Astrocyte (in vitro differentiated cells and primary cell): ENCODE measurements at places on chromosomes 6 and 20. TPM values are rescaled to one million over a fixed set of nuclear protein-coding genes. Genes with fewer than 3 reads are reported as not detected.

The HLA-F gene
- total RNA-seq: 6.0 and 7.4 TPM in 2 replicates

The ESF1 gene
- 13.9 and 14.0 TPM in 2 replicates for total RNA-seq

The APOM gene
- 0.89 and 1.2 TPM in 2 replicates for total RNA-seq

The DBNDD2 gene
- 10.7 and 11.3 TPM in 2 replicates for total RNA-seq

The ABHD16B gene
- not detected in 2 replicates for total RNA-seq

The SHLD1 gene
- 2.9 and 3.5 TPM in 2 replicates for total RNA-seq

The ADGRF1 gene
- total RNA-seq: 0.05 and 0.25 TPM in 2 replicates

The KIAA1755 gene
- 0.77 and 1.1 TPM in 2 replicates for total RNA-seq

The TCF21 gene
- total RNA-seq: 0.52 and 0.94 TPM in 2 replicates

The GGTLC1 gene
- total RNA-seq: not detected in 2 replicates

DNA sequence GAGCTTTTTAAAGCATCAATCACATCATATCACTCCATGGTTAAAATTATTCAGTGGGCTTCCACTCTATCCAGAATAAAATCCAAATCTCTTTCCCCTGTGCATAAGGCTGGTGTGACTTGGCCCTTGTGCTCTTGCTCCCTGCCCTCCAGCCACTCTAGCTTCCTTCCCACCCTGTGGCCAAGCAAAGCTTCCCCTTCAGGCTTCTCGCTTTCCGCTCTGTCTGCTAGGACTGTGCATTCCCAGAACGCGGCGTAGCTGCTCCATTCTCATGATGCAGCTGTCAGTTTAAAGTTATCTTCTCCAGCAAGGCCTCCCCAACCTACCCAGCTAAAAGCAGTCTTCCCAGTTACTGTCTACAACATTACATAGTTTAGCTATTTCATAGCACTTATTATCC, 19.4 kb upstream of the KCNK16 start:
- DNase-seq: no peak

GRCh38 chr6:39170860-39171259, 55.9 kb upstream of the SAYSD1 start:
- no peak for DNase-seq

- DNase-seq: no peak
Observed at GRCh38 chr20:37479925-37480691, 40.9 kb upstream of the NNAT start.

GRCh38 chr6:43295456-43295855, 2.6 kb upstream of the SLC22A7 start:
- no peak for DNase-seq

DNA sequence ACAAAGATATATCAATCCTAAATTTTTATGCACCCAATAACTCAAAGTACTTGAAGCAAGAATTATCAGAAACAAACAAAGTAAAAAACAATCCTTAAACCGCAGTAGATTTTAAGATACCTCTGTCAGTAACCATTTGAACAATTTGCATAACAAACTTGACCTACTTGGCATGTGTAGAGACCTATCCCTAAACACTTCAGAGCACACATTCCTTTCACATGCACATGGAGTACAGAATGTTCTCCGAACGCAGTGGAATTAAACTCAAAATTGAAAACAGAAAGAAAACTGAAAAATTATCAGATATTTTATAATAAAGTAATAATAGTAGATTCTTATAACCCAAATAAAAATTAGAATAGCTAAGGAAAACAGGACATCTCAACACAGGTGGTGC, 162.6 kb upstream of the THBS2 start:
- DNase-seq: no peak

- DNase-seq: peak; percentile 17
Observed at GRCh38 chr6:160421854-160422253, 73.7 kb downstream of the SLC22A3 start.

GRCh38 chr20:347317-347639, 367 bp downstream of the NRSN2 start:
- no peak for DNase-seq

- DNase-seq: no peak
Observed at GRCh38 chr20:61683721-61684120, 382.0 kb downstream of the TAF4 start.

DNA sequence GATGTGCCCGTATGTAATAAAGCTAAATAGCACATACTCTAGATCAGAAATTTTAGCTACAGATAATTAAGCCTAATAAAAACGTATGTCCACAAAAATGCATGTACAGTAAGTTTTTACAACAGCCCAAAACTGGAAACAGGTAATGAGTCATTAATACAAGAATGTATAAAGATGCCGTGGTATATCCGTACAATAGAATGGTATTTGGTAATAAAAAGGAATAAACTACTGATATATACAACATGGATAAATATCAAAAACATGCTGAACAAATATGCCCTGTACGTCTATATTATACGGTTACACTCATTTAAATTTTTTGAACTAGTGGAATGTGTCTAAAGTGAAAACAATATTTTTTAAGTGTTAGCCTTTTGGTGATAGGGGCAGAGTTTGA, 128.2 kb upstream of the ADGRB3 start:
- DNase-seq: no peak

DNA sequence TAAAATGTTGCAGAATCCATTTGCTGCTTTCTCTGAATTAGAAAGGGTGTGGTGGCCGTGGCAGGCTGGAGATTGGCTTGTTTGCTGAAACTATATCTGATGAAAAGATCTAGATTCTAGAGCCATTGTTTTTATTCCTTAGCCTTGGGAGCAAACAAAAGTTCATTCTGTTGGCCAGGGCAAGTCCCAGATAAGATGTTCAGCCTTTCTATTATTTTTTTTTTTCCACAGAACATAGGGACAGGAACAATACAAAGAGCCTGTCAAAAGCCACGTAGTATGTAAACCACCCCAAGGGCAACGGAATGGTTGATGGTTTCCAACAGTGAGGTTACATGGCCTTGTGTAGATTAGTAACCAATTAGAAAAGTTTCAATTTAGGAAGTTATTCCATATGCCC, 119.9 kb upstream of the SLC22A16 start:
- DNase-seq: no peak

GRCh38 chr6:139027620-139028182, 844 bp upstream of the ABRACL start:
- DNase-seq: peak; percentile 30

- DNase-seq: no peak
Observed at GRCh38 chr6:111580401-111580800, 25.3 kb downstream of the TRAF3IP2 start.
